ENCODE measurements at places on chromosomes 1 and 21.

GRCh38 chr1:172887162-172887561 lies 163.6 kb downstream of the TNFSF18 start:
- DNase-seq, result no peak

GRCh38 chr1:63873751-63874150 lies 99.9 kb downstream of the ROR1 start:
- DNase-seq, result no peak

DNA sequence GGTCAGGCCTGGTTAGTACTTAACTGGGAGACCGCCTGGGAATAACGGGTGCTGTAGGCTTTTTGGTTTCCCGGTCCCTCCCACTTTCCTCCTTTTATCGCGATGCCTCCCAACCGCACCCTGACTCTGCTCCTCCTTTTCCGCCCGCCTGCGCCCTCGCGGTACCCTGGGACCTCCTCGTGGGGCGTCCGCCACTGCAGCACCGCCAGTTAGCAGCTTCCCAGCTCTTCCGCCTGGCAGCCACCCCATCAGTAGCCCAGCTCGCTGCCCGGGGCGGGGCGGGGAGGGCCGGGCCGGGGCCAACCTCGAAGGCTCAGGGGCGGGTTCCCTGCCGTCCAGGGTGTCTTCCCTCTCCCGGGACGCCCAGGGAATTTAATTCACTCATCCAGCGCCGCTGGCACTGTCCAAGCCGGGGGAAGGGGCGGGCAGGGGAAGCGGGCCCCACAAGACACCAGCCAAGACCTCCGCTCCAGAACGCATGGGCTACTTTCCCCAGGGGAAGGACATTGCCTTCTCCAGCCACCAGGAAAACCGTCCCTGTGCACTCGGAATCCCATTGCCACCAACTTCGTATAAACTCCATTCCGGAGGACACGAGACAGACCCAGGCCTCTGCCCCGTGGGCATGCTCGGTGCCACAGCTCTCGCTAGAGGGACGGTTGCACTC lies 2.0 kb upstream of the ZNF678 start:
- DNase-seq, result no peak

DNA sequence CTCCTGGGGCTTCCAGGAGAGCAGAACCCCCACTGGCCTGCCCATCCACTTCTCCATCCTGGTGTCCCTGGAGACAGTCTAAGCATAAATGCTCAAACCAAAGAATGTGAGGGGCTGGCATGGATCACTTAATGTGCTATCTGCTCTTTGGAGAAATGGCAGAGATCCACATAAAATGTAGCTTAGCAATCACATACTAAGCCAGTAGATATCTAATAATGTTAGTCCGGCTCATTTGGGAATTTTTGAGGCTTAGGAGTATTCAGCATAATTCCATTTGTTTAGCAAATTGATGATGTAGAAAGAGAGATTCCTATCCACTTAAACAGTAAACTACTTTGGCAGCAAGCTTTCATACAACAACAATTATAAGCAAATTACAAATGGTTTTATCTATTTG lies 90.7 kb downstream of the TENT5C start:
- no peak for DNase-seq

DNA sequence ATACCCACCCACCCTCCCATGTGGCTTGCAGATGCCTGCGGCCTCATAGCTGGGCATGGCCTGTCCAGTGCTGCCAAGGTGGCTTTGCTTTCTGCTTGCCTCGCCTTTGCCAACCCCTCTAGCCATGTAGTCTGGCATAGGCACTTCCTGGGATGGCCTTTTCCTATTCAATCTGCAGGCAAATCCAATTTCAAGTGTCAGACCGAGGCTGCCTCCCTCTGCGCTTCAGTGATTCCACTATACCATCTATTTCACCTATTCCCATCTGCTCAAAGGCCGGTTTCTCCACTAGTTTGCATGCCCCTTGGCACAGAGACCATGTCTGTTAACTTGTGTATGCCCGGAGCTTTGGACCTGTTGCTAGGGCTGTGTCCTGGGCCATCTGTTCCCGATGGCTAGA lies 3.8 kb upstream of the ZBTB21 start:
- no peak for DNase-seq

DNA sequence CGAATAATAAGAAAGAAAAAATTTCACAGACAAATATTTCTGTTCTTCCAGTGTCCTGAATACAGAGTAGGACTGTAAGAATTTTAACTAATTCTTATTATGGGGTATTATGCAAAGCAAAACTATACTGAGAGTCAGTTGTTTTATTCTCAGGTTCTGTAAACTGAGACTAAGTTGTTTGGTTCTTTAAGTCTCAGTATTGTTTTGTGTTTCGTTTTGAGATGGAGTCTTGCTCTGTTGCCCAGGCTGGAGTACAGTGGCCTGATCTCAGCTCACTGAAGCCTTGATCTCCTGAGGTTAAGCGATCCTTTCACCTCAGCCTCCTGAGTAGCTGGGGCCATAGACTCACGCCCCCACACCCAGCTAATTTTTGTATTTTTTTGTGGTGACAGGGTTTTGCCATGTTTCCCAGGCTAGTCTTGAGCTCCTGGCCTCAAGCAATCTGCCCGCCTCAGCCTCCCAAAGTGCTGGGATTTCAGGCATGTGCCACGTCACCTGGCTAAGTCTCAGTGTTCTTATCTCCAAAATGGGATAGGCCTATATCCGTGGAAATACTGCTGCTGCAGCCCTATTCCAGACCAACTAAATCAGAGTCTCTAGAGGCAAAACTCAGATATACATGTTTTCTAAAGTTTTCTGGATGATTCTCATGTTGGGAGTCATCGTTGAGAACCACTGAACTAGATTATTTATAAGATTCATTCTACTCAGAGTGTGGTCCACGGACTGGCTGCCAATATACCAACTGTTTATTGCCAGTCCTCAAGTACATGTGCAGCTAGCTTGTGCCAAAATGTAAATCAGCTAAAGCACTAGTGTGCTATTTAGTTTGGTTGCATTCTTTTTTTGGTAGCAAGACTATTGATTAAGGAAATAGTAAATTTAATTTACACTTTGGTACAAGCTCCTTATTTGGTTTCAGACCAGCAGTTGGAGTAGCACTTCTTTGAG lies 116.6 kb downstream of the HS2ST1 start:
- no peak for DNase-seq

GRCh38 chr1:227002531-227003049 lies 62.5 kb downstream of the COQ8A start:
- no peak for DNase-seq

- DNase-seq, result no peak
Observed at GRCh38 chr1:19639999-19640362, 4.1 kb upstream of the NBL1 start.

DNA sequence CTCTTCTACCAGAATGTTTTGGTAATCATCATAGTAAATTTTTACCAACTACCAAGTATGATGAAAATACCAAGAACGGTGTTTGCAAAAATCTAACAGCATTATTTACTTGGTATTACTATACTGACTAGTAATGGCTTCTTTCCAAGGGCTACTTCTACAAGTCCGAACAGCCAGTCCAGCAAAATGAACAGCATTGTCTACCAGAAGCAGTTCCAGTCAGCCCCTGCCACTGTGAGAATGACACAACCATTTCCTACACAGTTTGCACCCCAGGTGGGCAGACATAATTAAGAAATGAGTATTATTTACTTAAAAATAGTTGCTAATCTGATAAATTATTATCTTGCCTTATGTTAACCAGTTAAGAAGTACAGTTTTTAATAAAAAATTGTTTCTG lies 33.8 kb upstream of the MYOCOS start:
- no peak for DNase-seq

DNA sequence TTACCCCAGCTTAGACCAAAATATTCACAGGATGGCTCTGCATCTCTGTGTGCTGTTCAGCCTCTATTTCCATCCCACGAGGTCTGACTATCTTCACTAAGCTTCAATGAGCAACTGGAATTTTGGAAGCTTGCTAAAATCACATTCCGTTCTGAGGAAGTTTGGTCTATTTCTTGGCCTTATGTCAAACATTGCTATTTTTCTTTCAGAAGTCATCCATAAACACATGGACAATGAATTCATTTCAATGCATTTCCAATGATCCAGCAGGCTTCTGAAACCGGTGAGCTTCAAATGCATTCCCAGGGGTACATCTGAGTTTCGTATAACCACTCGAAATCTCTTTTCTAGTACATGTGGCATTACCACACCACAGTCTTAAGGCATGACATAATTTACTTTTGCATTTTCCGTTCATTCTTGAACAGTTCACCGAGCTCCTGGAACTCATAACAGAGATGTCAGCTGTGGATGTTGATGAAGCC lies 294.1 kb upstream of the KAZN start:
- no peak for DNase-seq

DNA sequence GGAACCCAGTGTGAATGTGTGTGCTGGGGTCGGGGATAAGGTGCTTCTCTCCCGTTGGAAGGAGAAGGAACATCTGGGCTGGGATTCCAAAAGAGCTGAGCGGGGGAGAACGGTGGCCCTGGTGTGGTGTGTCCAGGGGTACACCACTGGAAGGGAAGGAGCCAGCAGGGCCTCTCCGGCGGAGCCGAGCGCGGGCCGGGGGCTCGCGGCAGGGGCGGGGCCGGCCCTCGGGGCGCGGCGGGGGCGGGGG lies 231 bp upstream of the RPS6KA1 start:
- no peak for DNase-seq

DNA sequence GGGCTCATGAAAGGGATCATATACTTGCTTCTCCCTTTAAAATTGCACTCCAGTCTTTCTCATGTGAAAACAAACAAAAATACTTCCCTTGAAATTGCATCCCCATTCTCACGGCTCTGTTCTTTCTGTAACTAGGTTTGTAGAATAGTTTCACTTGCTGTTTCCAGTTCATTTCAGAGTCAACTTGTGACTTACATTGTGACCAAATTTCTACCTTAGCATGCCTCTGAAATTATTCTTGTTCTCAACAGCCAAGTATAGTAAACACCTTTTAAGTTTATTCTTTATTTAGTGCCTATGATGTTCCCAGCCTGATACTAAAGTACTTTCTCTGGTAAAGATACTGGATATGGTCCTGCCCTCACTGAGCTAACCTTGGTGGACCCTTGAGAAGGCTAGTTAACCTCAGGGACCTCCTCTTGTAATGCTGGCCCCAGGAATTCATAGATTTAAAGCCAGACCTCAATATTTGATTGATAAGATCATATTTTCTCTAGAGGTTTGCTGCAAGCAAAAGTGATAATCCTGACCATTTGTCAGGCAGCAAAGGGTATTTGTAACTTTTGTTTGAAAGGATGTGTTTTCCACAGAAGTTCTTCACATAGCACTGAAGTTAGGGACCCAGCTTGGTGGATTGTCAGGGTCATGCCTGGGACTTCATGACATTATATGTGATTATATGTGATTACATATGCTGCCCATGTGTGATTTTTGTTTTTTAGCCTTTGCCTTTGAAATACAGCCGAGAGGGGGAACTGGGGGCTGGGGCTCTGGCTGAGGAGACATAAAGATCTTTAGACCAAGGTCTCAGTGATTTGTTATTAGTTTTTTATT lies 29.6 kb downstream of the VANGL2 start:
- no peak for DNase-seq

GRCh38 chr1:232112076-232112475 lies 485.5 kb downstream of the DISC1 start:
- DNase-seq, result no peak

- no peak for DNase-seq
Observed at GRCh38 chr1:161374373-161374772, 6.7 kb upstream of the CFAP126 start.

GRCh38 chr1:167658574-167659328 lies 28.7 kb downstream of the RCSD1 start:
- no peak for DNase-seq

DNA sequence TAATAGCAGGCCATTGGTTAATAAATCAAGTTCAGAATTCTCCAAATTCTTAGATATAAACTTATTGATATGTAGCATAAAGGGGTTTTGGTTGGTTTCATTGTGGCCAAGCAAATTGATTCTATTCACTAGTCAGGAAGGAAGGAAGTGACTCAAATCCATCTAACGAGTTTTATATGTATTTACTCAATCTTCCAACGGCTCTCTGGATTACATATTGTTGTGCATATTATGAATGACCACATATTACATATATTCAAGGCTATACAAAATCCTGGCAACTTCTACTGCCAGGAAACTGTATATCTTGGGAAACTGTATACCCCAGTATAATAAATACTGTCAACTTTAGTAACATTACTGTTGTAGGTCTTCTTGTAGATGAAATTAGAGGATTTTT lies 20.1 kb upstream of the PDE4B start:
- DNase-seq, result no peak

GRCh38 chr1:86200901-86201300 lies 44.3 kb upstream of the COL24A1 start:
- no peak for DNase-seq

- no peak for DNase-seq
Observed at GRCh38 chr1:56375326-56375804, 204.0 kb downstream of the PLPP3 start.

DNA sequence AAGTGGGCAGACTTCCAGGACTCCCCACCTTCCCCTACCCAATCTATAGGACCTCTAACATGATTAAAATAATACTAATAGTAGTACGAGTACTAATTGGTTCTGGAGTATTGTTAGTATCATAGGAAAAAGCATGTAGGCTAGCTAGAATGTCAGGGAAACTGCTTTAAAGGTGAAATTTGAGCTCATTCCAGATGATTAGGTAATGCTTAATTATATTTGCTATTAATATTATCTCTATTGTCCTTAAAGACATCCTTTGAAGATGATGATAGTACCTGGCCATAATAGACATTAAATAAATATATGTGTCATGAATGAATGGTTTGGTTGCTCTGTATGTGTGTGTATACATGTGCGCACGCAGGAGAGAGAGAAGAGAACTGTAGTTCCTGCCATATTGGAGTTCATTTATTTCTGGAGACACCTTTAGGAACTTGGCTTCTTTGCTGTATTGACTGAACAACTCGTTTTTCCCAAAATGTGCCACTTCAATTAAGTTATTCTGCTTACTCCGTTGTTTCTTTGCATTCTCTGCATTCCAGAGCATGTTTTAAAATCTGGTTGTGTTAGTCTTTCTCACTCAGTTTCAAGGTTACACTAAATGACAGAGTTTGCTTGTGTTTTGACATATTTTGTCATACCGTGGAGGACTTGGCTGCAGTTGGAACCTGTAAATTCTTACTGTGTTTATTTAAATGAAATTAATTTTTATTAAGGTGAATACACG lies 117.1 kb downstream of the OSBPL9 start:
- DNase-seq, result no peak

DNA sequence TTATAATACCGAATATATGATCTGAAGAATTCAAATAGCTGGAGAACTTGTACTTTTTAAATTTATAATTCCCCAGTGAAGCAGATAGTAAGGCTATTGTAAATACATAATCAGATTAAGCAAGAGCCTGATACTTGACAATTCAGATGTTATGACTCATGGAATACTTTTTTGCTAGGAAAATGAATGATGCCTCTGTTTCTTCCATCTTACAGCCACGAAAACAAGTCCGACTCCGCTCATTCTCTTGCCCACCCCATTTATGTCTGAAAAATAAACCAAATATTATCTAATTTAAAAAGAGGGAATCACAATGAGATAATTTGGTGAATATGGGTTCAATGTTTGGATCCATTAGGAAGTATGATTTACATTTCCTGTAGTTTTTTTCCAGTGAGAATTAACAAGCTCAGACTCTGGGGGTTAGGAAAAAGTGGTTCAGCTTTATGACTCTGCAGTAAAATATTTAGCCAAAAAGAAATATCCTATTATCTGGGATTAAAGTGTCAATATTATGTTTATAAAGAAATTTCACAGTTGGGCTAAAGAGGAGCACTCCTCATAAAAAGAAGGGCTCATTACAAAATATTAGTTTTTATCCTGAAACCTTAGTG lies 50.4 kb upstream of the DAB1 start:
- DNase-seq, result no peak

All from CD4-positive, alpha-beta T cell treated with Interleukin-1 beta for 1 hour (primary cell).